Pulmonary artery endothelial cell (primary cell): ENCODE measurements at places on chromosomes 4 and X.

DNA sequence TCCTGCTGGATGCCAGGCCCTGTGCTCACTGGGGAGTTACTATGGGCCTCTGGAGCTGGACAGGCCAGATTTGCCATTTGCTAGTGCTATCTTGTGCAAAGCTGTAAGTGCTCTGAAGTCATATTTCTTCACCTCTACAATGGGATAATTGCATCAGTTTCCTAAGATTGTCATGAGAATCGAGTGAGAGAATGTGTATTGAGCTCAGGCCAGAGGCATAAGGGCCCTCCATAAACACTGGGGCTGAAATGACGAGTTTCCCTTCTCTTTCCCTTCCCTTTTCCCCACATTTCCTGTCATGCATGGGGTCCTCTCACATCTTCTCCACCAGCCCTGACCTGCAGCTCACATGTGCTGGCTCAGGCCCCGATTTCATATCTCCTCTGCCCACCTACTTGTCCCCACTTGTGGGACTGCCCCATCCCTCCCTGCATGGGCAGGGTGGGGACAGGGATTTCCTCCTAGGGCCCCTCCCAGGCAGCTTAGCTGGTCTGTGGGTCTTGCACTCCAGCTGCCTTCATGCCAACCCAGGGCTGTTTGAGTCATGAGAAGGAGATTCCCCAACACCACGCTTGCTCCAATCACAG is 358.8 kb downstream of the MID1IP1 start:
- DNase-seq = no peak

DNA sequence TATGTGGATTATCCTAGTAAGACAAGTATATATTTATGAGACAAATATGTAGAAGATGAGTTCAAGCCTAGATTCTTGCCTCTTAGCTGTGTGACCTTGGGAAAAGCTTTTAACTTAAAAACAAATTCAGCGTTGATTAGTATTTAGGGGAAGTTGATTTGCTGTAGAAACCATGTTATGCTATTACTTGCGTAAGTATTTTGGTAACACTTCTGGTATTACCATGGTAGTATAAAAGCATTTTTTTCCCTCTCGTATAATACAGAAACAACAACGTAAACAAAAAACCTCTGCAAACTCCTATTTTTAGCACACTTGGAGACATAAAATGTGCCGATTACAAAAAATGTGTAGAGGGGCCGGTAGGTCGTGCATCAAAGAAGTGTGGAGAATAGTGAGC is 33.2 kb downstream of the STAG2 start:
- DNase-seq = no peak

- DNase-seq = no peak
These were observed 149.2 kb downstream of the AWAT2 start for GRCh38 chrX:69900491-69900890.

- peak; percentile 69 for DNase-seq
These were observed at the start of gene APOOL for GRCh38 chrX:85003655-85004244. Gene APOOL (plus strand): TSS chrX:85003877. CDS start chrX:85003913, 36 bp downstream.

- DNase-seq = no peak
These were observed 310.3 kb upstream of the PRPS2 start for GRCh38 chrX:12480956-12481355.

DNA sequence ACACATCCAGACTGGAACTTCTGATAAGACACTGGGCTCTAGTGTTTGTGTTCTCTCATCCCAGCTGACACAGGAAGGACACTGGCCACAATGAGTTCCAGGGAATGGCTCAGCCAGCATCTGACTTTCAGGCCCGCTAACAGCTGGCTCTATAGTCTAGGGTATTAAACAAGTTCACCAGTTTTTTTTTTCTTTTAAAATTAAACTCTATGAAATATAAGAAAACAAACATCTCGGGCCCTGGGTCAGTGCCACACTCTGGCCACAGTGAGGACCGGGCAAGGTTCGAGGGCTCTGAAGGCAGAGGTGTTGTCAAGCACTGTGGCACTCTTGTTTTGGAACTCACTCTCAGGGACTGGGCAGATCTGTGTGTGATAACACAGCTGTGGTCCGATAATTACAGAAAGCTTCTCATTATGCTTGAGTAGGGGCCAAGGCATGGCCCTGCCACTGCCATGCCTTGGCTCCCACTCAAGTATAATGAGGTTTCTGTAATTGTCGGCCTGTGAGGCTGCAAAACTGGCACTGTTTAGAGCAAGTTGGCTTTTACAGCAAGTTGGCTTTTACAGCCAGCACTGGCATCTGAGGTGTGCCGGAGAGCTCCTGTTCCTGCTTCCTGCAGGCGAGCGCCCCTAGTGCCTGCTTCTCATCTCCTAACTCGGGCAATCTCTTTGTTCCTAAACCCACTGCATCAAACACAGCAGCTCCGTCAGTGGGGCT is 62.8 kb downstream of the PPP1R2C start:
- DNase-seq = no peak
